ENCODE measurements at places on chromosomes 2 and 18.

- DNase-seq, result no peak
Observed at GRCh38 chr2:207983641-207984042, 41.7 kb downstream of the PLEKHM3 start.

- DNase-seq, result no peak
Observed at GRCh38 chr2:135603543-135603942, 72.3 kb downstream of the R3HDM1 start.

DNA sequence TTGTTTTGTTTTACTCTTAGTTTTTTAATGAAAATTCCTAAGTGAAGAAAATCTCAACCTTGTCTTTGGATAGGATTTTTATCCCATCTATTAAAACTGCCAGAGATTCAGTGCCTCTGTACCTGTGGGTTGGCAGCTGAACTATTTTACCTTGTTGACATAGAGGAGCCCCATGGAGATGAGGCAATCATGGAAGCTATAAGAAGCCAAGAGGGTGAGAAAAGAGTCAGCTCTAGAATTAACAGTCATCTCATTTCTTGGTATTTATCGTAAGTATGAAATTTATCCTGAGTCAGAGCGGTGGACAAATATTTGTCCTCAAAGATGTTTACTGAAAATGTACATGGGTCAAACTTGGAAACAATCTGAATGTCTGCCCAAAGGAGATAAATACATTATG, 35.8 kb upstream of the PGAP1 start:
- no peak for DNase-seq

DNA sequence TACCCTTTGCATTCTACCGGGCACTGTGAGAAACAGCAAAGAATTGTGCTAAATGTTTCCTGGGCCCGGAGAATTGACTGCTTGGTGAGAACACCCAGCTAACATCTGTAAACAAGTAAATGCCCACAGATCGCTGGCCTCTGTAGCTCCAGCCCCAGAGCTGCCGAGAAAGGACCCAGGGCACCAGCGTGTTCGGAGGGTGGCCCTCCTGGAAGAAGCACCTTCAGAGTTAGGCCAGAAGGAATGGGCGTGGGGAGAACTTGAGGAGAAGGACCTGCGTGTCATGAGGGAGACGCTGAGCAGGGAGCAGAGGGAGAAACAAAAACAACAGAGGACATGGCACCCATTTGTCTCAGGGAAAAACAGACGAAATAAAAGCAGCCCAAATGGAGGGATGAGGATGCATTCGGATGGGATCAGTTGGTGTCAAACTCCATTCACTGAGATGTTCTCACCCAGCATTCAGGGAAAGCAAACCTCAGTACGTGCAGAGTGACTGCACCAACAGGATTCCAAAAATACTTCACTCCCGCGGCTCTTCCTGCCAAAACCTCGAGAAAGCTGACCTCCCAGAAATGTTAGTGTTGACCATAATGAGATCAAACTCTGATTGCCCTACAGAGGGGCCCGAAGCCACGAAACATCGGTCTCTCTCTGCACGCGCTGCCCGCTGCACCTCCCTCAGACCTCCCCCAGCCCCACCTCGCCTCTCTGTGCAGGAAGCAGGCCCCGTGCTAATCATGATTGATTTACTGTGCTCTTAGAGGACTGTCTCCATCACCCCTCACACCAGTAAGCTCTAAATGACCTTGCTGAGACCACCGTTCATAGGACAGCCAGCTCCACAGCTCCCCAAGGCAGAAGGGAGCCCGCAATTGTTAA, 376.3 kb upstream of the SALL3 start:
- no peak for DNase-seq

DNA sequence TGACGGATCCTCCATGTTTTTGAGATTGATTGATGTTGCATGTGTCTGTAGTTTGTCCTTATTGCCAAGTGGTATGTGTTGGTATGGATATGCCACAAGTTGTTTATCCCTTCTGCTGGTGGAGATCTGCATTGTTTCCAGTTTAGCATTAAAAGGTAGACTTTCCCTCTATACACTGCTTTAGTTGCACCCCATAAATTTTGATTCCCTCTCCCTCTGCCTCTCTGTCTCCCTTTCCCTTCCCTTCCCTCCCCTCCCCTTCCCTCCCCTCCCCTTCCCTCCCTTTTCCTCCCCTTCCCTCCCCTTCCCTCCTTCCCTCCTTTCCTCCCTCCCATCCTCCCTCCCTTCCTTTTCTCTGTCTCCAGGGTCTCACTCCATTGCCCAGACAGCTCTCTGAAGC, 18.6 kb upstream of the TOGARAM2 start:
- DNase-seq, result no peak
